ENCODE measurements at places on chromosomes 1 and 21.

GRCh38 chr1:55718758-55719671 lies 503.9 kb upstream of the USP24 start:
- no peak for DNase-seq

DNA sequence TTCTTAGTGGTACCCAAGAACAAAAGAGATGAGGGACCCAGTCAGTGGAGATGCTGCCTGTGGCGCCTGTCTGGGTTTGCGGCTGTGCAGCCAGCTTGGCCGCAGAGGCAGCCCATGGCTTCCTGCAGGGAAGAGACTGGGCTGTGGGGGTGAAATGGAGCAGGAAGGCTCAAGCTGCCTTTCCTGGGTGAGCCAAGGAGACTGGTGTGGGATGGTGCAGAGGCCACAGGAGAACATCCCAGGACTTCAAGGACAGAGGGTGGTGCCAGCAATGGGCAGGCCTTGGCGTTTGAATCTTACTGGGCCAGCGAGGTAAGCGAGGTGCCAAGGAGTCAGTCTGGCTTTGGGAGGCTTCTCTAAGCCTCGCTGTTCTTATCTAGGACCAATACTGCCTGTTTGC lies 26.4 kb downstream of the KCNA10 start:
- no peak for DNase-seq

GRCh38 chr1:246320286-246320685 lies 186.8 kb downstream of the SMYD3 start:
- no peak for DNase-seq

DNA sequence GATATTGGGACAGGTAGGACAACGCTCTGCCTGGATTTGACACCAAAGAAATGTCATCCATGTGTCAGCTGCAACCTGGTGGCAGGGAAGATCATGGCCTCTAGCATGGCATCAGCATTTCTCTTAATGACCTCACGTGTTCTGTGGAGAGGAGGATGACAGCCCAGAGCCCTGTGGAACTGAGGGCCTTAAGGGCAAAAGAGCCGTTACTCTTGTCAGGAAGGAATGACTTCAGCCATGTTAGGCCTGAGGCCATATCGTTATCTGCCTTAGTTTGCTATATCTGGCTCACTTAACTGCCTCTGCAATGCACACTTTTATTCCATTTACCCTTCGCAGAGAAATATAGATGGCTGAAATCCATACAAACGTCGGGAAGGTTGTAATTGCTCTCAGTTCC lies 83.2 kb upstream of the PBX1 start:
- DNase-seq: no peak

DNA sequence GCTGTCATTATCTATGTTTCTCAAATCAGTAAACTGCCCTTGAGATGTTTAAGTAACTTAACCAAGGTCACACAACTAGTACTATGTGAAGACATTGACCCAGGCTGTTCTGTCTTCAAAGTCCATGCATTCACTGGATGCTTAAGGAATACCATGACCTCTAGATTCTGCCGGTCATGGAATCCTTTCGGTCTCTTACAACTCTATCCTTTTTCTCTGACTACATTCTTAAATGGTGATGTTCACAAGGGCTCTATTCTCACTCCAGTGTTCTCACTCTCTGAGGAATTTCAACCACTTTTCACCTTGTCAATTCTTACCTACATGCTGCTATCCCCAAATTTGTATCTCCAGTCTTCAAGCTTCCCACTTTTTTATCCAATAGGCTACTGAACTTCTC lies 15.2 kb downstream of the CRYZ start:
- no peak for DNase-seq
